Upper lobe of right lung (tissue), 1 donor: ENCODE measurements at places on chromosomes 7 and 10. TPM values are rescaled to one million over a fixed set of nuclear protein-coding genes. Genes with fewer than 3 reads are reported as not detected.

Gene PRR15
- total RNA-seq = 2.1 TPM

Gene TMEM72
- total RNA-seq = not detected

Gene ACTR3C
- total RNA-seq = 20.1 TPM

Gene GRM3
- total RNA-seq = not detected

Gene CFAP69
- 3.0 TPM for total RNA-seq

Gene SUV39H2
- 4.5 TPM for total RNA-seq
